NCI-H460 (cell line): ENCODE measurements at places on chromosomes 12 and 14.

DNA sequence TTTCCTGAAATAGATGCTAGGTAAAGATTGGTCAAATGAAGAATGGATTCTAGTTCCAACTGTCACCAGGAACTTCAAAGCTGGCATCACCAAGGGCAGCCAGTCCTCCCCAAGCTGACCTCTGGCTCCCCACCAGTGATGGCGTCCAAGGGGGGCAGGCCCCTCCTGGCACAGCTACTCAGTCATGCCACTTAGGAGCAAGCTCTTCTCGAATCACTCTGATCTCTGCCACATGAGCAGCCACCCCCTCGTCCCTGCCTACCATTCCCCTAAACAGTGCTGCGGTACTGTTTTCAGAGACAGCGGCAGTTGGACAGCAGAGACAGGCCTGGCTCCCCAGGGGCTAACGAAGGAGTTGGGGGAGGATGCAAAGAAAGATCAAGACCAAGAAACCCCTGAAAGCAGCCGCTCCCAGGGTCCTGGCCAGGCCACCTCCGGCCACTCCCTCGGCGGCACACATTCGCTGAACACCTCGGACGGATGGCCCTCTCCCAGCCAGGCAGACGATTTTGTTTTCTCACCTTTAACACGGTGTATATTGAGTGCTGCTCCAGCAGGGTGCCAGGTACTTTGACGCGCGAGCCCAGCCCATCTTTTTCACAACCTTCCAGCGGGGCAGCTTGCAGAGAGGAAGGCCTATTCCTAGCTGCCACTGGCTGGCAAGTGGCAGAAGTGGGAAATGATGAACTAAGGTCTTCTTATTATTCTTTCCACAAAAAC lies 47.4 kb downstream of the ARL6IP4 start:
- no peak for DNase-seq

DNA sequence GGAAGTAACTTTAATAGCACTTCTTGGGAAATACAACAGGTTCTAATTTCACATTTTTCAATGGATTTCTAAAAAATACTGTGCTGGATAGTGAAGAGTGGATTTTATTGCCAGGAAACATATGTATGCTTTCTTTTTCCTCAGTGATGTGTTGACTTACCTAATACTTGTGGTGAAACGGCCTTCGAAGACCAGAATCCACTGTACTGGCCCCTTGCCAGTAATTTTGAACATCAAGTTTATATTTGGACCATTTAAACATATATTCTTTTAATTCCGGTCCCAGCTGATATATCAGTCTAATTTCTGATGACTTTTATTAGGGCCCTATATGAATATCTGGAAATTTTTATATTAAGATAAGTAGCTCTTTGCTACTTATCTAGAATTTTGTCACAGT lies 1.8 kb downstream of the MSRB3 start:
- no peak for DNase-seq

- no peak for DNase-seq
Measured at GRCh38 chr12:14564336-14564959, 3.2 kb downstream of the PLBD1 start.

- no peak for DNase-seq
Measured at GRCh38 chr12:112353393-112353792, 28.8 kb downstream of the HECTD4 start.

GRCh38 chr14:35715079-35715478 lies 94.0 kb downstream of the RALGAPA1 start:
- no peak for DNase-seq

DNA sequence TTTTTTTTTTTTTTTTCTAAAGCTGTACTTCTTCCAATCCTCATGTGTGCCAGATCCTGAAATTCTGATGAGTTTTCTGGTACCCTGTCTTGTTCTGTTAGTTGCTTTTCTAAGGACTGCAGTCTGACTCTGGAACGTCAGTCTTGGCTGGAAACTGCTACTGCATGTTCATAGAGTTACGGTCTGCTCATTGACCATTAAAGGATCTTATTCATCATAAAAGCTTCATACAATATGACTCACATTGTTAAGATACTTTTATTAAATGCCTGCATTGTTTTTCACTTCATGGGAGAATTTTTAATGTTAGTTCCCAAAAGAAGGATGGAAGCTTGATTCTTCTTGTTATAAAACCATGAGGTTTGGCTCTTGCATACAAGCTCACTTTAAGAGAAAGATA lies 233.6 kb downstream of the SYT10 start:
- no peak for DNase-seq

GRCh38 chr12:8501720-8502119 lies 11.6 kb upstream of the CLEC4D start:
- no peak for DNase-seq

DNA sequence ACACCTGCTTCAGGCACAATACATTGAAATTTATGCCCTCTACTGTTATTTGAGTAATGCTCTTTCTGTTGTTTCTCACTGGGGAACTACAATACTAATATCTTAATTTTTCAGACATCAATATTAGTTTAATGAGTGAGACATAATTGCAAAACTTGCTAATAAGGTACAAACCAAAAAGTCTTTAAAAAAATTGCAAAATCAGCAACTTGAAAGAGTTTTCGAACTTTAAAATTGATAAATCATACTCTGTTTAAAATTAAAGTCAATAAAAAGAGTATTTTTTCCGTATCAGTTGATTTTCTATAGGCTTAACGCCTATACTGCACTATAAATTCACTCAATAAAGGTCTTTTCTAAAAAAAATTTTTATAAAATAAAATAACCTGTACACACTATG lies 1735.9 kb upstream of the SEL1L start:
- DNase-seq, result no peak

DNA sequence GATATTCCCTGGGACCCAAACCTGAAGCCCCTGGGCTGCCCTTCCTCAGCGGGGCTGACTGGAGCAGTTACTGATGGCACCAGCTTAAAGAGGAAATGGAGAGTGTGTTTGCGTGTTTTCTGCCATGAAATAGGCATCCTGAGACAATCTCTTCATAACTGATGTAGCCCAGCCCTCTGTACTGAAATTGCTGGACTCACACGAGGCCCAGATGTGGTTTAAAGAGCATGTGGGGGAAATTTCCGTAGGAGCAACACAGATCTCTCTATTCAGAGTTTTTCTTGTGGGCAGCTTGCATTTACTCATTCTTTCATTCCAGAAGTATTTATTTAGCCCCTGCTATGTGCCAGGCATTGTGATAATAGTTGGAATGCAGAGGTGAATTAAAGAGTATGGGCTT lies 782.1 kb upstream of the TBX3 start:
- no peak for DNase-seq

DNA sequence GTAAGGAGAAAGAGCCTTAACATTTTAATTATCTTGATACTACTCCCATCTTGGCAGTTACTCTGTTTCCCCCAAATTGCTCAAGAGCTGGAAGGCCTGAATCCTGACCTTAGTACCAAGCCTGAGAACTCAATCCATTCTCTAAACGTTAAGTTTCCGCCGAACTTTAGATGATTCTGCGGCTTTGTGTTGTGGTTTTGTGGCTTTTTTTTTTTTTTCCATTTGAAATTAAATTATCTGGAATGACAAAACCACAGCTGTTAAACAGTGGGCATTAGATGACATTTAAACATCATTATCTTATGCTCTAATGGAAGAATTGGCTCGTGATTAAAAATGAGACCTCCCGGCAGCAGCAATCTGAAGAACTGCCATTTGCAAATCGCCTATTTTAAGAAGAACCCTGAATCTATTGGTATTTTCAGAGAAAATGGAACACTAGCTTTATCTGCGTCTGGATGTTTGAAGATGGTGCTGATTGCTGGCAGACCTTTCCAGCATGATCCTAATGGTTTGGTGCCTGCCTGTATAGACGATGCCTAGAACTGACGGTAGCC lies 38.4 kb downstream of the TMEM132C start:
- DNase-seq, result no peak

DNA sequence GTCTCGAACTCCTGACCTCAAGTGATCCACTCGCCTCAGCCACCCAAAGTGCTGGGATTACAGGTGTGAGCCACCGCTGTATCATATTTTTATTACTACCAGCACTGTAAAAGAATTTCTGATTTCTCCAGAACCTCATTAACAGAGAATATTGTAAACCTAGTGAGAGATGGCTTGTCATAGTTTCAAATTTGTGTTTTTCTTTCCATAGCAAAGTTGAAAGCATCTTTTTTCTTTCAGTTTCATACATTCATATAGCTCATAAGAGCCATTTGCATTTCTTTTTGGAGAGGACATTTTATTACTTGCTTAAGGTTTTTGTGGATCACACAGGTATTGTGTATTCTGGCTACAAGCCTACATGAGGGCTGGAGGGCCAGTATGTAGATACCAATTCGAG lies 58.0 kb downstream of the MIS18BP1 start:
- DNase-seq, result no peak

GRCh38 chr12:27244689-27245488 lies 803 bp downstream of the STK38L start:
- DNase-seq, result no peak

- no peak for DNase-seq
Measured at GRCh38 chr12:41336041-41336549, 148.0 kb downstream of the PDZRN4 start.

GRCh38 chr12:101947316-101947715 lies 69.9 kb downstream of the DRAM1 start:
- no peak for DNase-seq

- no peak for DNase-seq
Measured at GRCh38 chr14:93059917-93060545, 55.7 kb downstream of the ITPK1 start.

GRCh38 chr12:39892146-39892545 lies 213.7 kb downstream of the SLC2A13 start:
- no peak for DNase-seq

DNA sequence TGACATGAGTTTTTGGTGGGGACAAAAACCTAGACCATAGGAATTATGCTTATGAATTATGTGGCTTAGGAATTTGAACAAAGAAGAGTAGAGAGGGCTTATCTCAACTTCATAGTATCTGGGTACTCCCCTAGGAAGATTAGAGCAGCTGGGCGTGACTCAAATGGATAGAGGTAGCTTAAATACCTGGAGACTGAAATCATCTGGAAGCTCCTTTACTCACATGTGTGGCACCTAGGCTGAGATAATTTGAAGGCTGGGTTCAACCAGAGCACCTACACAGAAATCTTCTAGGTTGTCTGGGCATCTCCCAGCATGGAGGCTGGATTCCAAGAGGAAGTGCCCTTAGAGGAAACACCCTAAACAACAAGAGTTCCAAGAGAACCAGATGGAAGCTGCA lies 393.9 kb downstream of the ADAMTS20 start:
- DNase-seq, result no peak

DNA sequence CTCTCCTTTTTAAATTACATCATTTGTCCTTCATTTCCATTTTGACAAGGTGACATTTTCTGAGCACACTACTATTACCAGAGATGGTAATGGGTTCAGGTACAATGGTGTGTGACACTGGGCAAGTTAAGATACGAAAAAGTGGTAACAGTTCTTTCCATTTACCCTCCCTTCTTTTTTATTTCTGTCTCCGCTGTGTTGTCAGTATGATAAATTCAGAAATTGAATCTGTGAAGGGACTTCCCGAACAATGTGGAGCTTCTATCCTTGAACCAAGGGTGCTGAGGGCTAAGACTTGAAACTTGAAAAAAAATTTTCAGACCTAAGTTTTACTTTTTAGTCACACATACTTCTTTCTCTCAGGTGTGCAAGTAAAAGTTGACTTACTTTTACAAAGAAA lies 103.7 kb downstream of the ERC1 start:
- DNase-seq, result no peak

DNA sequence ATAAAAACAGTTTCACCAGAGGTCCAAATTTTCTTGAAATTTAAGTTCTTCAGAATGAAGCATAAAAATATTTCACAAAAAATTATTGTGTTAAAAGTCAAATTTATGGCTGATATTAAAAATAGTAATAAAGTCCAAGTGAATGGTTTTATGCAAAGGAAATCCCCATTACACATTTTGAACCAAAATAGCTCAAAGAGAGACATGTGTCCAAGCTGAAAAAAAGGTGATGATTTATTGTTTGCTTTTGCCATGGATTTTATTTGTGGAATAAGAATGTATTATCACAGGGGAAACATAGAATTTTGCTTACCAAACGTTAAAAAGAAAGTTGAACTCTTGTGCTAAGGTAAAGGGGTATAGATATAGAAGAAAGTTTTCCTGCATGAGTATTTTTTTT lies 4.6 kb downstream of the FOXG1 start:
- no peak for DNase-seq

- no peak for DNase-seq
Measured at GRCh38 chr12:41652981-41653380, 464.9 kb downstream of the PDZRN4 start.

- no peak for DNase-seq
Measured at GRCh38 chr12:5317556-5317955, 114.4 kb upstream of the NTF3 start.

- no peak for DNase-seq
Measured at GRCh38 chr14:90773705-90774104, 42.5 kb downstream of the TTC7B start.

- no peak for DNase-seq
Measured at GRCh38 chr14:22397221-22397737, 191.7 kb downstream of the DAD1 start.

GRCh38 chr14:103495854-103496253 lies 26.8 kb downstream of the CKB start:
- DNase-seq, result no peak

DNA sequence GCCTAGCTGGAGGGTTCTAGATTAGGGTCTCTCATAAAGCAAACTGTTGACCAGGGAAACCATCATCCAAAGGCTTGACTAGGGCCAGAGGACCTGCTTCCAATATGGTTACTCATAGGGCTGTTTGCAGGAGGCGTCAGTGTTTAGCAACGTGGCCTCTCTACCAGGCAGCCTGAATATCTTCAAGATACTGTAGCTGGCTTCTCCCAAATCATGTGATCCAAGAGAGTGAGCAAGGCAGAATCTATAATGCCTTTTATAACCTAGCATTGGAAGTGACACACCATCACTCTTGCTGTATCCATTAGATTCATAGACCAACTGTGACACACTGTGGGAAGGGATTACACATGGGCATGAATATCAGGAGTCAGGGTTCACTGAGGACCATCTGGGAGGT lies 17.3 kb downstream of the TPH2 start:
- no peak for DNase-seq

- no peak for DNase-seq
Measured at GRCh38 chr14:95287176-95287754, 32.4 kb downstream of the CLMN start.

- DNase-seq, result no peak
Measured at GRCh38 chr12:108585864-108586263, 12.0 kb downstream of the TMEM119 start.

DNA sequence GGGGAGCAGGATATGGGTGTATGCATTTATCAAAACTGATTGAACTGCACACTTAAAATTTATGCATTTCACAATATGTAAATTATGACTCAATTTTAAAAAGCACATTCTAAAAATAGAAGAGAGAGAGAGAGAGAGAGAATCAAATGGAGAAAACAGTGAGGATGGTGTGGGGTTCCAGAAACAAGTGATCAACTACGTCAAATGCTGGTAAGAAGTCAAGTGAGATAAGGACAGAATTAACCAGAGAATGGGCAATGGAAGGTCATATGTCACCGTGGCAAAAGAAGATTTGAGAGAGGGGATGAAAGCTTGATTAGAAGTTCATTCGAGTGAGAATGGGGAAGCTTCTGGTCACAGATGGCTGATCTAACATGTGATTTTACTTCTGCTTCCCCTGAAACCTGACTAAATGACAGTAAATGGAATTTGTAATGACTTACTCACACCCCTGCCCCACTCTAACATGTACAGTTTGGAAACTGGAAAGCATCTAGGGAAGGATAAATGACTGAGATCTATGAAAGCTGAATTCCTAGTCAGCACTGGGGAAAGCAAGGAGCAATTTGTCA lies 276.5 kb upstream of the AMIGO2 start:
- no peak for DNase-seq

- DNase-seq, result no peak
Measured at GRCh38 chr14:20667957-20668356, 16.4 kb upstream of the RNASE4 start.
